ENCODE measurements at places on chromosomes 3 and 15.

DNA sequence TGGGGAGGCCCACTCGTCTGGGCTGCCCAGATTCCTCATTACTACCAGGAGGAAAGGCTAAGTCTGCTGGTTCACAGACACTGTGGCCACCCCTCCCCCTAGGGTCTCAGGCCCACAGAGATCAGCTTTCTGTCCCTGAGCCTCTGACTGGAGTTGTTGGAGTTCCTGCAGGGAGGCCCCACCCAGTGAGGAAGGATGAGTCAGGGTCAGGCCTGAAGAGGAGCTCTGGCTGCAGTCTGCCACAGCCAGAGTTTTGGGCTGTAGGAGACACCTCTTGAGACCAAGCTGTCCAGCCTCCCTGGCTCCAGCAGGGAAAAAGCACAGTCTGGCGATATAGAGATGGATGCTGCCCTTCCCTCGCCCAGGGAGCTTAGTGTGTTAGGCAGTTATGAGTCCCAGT is 720.9 kb upstream of the SEMA6D start:
- DNase-seq: no peak

DNA sequence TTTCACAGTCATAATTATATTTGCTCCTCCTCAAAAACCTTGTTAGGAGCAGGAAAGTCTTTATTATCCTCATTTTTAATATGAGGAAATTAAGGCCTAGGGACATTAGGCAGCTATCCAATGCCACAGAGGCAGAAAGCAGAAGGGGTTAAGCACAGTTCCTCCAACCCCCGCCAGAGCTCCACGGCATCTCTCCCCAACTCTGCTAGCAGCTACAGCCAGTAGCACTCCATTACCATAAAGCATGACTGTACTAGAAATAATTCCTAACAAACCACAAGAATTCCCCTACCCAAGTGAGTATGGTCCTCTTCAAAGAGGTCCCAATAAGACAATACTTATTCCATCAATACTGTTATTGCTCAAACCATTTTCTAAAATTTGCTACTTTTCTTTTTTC is 9.8 kb downstream of the HEG1 start:
- DNase-seq: no peak

DNA sequence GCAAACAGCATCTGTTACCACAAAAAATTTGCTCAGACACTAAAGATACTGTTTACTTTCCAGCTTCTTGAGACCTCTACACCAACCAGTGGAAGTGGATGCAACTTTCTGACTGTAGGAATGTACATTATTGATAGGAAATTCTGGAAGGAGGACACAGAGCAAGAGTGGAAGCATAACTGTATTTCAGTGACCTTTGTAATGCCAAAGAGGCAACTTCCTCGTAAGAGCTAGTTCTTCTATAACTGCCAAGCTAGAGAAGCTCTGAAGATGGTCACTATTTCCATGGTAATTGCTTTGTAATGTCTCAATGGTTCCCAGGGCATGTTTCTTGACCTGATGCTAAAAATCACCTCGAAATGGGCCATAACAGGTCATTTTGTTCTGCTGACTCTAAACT is 96.3 kb upstream of the SLC2A2 start:
- DNase-seq: no peak

DNA sequence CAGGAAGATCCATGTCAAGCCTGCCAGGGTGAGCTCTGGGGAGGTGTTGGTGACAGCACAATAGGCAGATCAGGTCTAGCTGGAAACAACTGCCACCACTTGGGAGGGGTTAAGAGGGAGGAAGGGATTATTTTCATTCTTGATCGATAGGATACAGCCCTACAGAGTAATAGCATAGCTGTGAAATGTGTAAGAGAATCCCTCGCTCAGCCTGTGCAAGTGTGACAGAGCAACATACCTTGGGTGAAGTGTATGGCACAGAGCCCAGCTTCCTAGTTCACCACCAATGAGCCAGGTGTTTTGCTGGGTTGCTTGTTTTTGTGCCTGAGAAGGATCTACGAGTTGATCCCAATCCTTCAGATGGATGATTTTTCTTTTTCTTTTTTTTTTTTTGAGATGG is 9.2 kb upstream of the DCUN1D1 start:
- DNase-seq: peak; percentile 94

DNA sequence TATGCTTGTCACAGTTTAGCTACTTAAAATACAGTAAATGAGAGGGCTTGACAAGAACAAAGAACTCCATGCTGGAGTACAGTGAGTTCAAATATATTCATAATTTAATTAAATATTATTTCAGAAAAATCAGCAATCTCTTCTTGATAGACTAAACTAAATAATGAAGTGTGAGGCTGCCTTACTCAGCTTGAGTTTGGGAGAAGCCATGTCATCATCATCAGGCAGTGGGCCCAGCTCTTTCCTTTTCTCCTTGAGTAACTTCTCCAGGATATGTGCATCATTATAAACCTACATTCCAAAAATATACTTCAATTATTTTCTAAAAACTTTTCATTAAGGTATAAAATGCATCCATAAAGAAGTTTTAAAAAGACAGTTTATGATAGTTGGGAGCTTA is 70.5 kb downstream of the PBRM1 start:
- DNase-seq: no peak

DNA sequence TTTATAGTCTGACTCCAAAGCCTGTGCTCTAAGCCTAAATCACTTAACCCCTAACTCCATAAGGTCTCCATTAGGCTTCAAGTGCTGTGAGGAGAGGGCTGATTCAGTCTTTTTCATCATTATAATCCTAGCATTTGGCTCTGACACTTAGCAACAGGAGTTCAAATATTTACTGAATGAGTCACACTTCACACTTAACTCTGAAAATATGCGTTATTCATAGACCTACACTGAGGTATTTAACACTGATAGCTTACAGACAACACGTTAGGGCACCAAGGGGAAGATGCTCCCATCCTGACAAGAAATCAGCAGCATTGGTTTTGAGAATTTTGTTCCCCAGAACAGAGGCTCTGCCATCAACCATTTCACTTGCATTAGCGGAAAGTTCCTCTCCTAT is 53.5 kb downstream of the MSL2 start:
- DNase-seq: no peak

GRCh38 chr3:159763011-159763601 is 225.5 kb upstream of the IL12A start:
- peak; percentile 48 for DNase-seq

DNA sequence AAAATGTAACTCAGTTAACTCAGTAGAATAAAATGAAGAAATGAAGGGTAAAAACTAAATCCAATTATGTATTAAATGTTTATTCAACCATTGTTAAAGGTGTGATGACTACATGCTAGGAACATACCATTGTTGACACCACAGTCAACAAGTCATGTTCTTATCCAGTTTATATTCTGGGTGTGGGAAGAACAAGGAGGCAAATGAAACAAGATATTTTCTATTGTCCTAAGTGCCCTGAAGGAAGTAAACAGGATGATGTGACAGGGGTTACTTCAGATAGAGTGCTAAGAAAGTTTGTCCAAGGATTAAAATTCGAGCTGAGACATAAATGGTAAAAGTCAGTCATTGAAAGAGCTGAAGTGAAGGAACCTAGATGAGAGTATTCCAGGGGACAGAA is 13.1 kb downstream of the AP3S2 start:
- DNase-seq: no peak

DNA sequence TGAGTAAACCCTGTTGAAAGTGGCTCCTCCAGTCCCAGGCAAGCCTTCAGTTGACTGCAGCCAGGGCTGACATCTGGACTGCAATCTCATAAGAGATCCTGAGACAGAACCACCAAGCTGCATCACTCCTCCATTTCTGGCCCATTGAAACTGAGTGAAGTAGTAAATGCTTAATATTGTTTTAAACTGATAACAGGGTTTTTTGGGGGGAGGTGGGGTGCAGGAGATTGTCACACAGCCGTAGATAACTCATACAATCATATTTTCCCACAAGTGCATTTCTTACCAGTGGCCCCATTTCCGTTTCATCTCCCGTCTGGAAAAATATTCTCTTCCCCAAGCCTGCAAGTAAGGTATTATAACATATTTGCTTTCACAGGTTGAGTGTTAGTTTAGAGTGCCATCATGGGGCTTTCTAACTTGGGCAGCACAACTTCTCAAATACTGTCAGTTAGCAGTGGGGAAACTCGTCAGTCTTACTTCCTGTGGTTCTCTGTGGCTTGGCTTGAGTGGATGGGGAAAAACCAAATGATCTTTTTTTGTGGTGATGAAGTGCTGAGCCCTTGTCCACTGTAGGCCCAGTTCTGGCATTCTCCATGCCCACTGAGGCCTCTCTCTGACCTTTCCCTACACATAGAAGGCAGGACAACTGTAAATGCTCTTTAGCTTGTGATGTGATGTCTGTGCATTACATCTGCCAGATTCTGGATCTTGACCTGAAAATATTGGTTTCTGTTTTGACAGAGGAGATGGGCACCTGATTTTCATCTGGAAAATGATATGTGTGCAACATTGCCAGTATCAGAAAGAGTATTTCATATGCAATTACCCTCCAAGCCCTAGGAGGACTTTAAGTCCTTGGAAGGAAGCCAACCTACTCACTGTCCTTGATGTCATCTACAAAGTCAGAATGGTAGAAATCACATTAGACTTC is 90.1 kb upstream of the BHLHE40 start:
- no peak for DNase-seq

- DNase-seq: no peak
These were observed 829.4 kb upstream of the ALCAM start for GRCh38 chr3:104537323-104537722.

- no peak for DNase-seq
These were observed 237.5 kb downstream of the UBE2E2 start for GRCh38 chr3:23440416-23441294.

- DNase-seq: no peak
These were observed 27.9 kb downstream of the EIF1B start for GRCh38 chr3:40337136-40338108.

- no peak for DNase-seq
These were observed 660 bp downstream of the NECTIN3 start for GRCh38 chr3:111072031-111072921.

DNA sequence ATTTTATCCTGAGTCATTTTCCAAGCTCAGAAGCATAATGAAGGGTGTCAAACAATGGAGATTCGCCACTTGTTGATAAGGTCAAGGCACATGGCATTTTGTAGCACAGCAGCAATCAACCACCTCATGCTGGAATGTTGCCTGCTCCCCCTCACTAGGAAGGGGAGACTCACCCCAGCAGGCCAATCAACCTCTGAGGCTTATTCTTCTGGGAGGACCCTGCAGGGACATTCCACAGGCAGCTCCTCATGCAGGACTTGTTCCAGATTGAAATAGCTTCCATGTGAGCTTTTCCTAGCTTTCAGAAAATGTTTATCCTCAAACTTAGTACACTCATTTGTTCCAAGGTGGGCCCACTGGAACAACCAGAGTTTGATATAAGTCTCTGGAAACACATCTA is 77.6 kb downstream of the SSR3 start:
- no peak for DNase-seq
